ENCODE measurements at places on chromosomes 5 and 9. TPM values are rescaled to one million over a fixed set of nuclear protein-coding genes. Genes with fewer than 3 reads are reported as not detected.

Gene LRRC70
- total RNA-seq = 0.13 TPM

Gene LCNL1
- total RNA-seq = 0.82 TPM

Gene DMRTA1
- 1.8 TPM for total RNA-seq

GRCh38 chr5:79236362-79236969 lies 535 bp downstream of the JMY start:
- DNase-seq = no peak

DNA sequence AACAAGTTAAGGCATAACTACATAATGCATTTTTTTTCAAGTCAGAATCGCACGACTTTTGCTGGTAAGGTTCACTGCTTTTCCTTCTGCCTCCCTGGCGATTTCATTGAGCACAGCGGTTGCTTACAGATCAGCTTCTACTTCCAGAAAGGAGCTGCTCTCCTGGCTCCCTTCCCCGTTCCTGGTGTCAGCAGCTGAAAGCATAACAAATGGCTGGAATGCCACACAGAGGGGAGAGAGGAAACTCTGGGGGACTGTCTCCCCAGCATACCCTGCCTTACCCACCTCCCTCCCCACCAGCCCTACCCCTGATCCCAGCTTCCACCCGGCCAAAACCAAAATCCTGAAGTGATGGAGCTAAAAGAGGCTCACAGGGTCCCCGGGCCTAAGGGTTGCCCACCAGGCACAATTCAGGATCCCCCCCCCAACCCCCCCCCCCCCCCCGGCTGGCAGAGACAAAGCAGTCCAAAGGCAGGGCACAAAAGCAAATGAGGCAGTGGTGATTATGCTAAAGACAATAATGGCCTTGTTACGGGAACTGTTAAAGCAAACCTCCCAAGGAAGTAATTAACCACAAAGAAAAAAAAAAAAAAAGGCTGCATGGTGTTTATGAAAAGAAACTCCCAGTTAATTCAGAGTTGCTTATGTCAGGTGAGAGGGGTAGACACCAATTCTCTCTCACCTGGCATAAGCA lies 126.1 kb upstream of the WWC1 start:
- DNase-seq = no peak

GRCh38 chr5:62977661-62978060 lies 399.0 kb downstream of the LRRC70 start:
- DNase-seq = no peak

DNA sequence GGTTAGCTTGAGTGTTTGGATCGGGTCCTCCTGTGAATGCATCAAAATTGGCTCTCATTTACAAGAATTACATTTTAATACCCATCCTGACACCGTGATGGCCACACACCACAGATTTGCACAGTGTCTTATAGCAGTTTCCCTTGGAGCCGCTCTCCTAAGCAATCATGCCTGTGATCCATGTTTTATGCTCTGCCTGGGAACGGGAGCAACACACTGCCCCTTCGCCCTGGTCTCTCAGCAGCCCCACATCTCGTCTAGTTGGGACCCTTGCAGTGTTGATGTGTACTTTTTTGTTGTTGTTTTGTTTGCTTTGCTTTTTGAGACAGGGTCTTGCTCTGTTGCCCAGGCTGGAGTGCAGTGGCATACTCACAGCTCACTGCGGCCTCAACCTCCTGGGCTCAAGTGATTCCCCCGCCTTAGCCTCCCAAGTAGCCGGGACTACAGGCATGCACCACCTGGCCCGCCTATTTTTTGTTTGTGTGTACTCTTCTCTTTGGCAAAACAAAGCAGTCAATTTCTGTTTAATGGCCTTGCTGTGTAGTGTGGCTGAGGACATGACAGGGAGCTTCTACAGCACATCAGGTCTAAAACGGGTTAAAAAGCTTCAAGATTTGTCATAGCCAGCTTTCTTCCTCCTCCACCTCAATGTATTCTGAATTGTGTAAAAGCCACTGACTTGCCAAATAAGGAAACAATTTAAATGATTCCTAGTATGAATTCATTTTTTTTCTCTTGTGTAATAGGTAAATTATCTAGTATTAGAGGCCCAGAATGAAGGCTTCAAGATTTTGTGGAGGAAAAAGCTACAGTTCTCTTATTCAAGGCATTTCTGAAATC lies 101.6 kb upstream of the TBCA start:
- no peak for DNase-seq

- DNase-seq = no peak
Observed at GRCh38 chr5:61748121-61748520, 416.1 kb downstream of the ZSWIM6 start.

GRCh38 chr9:80320480-80320879 lies 748.7 kb downstream of the TLE4 start:
- DNase-seq = no peak

GRCh38 chr9:120710110-120710981 lies 3.9 kb downstream of the MEGF9 start:
- no peak for DNase-seq

DNA sequence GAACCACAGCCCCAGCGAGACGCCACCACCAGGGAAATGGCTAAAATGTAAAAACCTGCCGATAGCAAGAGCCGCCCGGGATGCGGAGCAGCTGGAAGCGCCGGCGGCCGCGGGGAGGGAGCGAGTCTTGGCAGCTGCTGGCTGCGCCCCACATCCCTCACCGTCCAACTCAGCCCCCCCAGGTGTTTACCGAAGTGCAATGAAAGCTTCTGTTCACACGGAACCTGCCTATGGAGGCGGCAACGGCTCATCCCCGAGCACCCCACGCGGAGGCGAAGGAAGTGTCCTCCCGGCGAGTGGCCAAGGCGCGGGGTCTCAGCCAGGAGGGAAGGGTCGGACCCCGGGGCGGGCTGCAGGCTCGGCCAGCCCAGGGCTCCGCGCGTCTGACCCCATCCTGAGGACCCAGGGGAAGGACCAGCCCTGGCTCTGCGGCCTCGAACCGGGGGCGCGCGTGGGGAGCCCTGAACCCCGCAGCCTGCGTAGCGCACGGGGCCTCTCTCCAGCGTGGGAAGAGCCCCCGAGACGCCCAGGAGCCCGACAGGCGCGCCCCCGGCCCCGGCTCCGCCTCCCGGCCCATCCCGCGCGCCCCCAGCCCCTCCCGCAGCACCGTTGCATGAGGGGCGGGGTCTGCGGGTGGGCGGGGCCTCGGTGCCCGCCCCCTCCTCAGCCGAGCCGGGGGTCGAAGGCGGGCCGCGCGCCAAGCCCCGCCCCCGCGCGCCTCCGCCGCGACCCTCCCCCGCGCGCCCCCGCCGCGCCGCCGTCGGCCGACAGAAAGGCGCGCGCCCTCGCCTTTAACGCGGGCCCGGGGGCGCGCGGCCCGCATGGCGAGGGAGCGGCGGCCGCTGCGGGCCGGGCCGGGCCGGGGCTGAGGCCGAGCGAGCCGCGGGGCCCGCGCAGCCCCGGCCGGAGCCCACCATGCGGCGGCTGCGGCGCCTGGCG lies at the start of gene DIPK1B:
Gene DIPK1B (plus strand): TSS at position 822 of the 939 bp plus-strand sequence. CDS start 94 bp downstream, at position 916.
- no peak for DNase-seq

DNA sequence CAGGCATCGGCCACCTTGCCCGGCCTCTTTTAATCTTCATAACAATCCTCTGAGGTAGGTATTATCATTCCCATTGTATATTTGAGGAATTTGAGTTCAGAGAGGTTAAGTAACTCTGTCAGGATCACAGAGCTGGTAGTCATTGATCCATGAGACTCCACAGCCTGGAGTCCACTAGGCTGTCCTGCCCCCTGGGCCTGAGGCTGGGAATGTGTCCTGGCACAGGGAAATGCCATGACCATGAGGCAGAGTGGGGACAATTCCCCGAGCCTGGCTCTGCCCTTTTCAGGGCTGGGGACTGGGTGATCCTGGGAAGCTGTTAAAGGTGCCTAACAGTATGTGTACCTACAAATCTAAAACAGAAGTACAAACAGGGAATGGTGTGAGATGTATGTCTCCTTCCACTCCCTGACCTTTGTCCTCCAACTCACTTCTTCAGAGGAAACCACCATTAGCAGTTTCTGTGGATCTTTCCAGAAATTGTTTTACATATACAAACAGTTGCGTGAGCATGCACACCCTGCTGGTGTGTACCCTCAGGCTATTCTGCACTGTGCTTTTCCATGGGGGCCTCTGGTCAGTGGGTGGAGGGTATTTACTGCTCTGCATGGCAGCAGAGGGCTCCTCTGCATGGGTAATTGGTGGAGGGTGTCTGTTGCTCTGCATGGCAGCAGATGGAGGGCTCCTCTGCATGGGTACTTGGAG lies 53.8 kb downstream of the NDST1 start:
- no peak for DNase-seq

DNA sequence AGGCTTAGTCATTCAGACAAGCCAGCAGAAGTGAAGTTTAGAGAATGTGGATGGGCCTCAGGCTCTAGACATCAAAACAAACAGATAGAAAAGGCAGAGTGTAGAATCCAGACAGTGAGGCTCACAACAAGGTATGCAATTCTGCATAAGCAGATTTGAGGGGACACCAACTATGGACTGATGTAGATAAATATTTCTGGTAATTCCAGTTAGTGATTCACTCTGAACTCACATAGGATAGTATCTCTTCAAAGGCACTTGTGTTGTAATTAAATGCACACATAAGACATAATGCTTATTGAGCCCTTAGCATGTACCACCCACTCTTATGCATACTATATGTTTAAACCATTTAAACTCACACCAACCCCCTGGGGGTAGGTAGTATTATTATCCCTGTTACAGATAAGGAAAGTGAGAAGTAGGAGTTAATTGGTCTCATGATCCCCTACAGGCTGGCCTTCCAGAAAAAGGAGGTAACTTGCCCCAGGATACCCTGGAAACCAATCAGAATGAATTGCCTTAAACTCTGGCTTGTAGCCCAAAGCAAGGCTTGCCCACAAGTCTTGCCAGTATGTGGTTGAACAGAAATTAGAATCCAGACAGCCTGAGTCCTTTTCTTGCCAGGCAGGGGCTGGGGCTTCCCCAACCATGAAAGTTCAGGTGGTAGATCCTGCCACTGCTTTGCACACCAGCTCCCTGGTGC lies 39.5 kb upstream of the HSPB3 start:
- no peak for DNase-seq

DNA sequence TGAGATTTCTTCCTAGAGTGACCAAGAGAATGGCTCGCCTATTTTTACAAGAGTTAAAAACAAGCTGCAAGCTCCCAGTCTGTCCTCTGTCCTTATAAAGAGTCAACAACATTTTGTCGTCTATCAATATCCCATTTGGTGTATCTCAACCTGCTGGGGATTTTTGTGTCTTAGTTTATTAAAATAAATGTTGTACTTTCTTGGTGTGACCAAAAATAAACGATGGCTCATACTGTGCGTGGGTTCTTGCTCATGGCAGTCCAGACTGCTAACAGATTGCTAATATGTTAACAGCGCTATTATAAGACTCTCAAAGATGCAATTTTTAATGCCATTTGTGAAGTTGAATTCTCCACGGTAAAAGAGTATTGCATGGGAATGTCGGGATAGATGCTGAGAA lies 569.9 kb downstream of the GABRG2 start:
- DNase-seq = no peak

GRCh38 chr5:54902791-54903473 lies 82.5 kb downstream of the ESM1 start:
- DNase-seq = no peak

DNA sequence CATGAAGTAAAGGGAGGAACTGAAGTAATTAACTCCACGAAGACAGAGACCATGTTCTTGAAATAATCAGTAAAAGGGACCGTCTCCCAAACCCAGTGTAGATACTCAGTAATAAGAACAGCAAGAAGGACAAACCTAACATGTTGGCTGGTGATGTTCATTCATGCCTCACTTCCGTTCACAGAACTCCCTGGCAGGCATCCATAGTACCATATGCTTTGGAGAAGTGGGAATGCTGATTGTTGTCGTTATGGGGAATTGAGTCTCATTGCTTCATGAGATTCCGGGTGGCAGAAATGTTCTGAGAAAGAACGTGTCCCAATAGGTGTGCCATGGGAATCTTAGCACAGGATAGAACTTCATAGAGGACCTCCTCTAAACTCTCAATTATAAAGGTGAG lies 452.3 kb downstream of the ZSWIM6 start:
- no peak for DNase-seq
